ENCODE measurements at places on chromosomes 11 and 22. TPM values are rescaled to one million over a fixed set of nuclear protein-coding genes. Genes with fewer than 3 reads are reported as not detected.

- H3K4me1 ChIP-seq: no peaks in the 10 kb centered on the region
- H3K4me3 ChIP-seq: no peak overlapping the region
- H3K27me3 ChIP-seq: peaks cover 4% of the 10 kb centered on the region
- DNase-seq: no peak
- no peak overlapping the region for H3K27ac ChIP-seq
Observed at GRCh38 chr11:19326499-19326898, 85.8 kb upstream of the E2F8 start.

DNA sequence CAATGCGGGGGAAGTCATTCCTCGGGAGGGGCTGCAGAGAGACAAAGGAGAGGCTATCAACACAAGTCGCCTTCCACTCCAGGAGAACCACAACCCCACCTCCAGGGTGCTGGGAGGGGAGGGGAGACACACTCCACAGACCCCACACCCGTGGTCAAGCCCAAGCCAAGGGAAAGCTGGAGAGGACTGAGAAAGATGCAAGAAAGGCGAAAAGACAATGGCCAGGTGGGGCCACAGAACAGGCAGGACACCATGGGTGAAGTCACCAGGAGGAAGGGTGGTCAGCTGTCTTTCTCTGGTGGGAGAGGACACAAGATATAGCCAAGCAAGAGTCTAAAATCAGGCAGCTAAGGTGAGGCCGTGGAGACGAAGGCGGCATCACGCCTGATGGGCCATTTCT, 16.0 kb downstream of the HDHD5 start:
- H3K36me3 ChIP-seq: no peaks in the 10 kb centered on the region
- no peaks in the 10 kb centered on the region for H3K4me1 ChIP-seq
- no peaks in the 10 kb centered on the region for H3K27me3 ChIP-seq
- DNase-seq: no peak

GRCh38 chr11:126334659-126335462, 20.6 kb upstream of the ST3GAL4 start:
- H3K27me3 ChIP-seq: no peaks in the 10 kb centered on the region
- no peak overlapping the region for H3K27ac ChIP-seq
- DNase-seq: no peak
- H3K4me3 ChIP-seq: no peak overlapping the region
- H3K4me1 ChIP-seq: no peaks in the 10 kb centered on the region

GRCh38 chr11:114059278-114059983, at the start of gene ZBTB16:
Gene ZBTB16 (plus strand): TSS chr11:114059711. CDS start chr11:114063301, 3,590 bp downstream.
- H3K27me3 ChIP-seq: no peaks in the 10 kb centered on the region
- H3K27ac ChIP-seq: peak within 1 kb of the TSS; percentile 99
- H3K4me3 ChIP-seq: peak within 1 kb of the TSS; percentile 98
- peak; percentile 87 for DNase-seq

DNA sequence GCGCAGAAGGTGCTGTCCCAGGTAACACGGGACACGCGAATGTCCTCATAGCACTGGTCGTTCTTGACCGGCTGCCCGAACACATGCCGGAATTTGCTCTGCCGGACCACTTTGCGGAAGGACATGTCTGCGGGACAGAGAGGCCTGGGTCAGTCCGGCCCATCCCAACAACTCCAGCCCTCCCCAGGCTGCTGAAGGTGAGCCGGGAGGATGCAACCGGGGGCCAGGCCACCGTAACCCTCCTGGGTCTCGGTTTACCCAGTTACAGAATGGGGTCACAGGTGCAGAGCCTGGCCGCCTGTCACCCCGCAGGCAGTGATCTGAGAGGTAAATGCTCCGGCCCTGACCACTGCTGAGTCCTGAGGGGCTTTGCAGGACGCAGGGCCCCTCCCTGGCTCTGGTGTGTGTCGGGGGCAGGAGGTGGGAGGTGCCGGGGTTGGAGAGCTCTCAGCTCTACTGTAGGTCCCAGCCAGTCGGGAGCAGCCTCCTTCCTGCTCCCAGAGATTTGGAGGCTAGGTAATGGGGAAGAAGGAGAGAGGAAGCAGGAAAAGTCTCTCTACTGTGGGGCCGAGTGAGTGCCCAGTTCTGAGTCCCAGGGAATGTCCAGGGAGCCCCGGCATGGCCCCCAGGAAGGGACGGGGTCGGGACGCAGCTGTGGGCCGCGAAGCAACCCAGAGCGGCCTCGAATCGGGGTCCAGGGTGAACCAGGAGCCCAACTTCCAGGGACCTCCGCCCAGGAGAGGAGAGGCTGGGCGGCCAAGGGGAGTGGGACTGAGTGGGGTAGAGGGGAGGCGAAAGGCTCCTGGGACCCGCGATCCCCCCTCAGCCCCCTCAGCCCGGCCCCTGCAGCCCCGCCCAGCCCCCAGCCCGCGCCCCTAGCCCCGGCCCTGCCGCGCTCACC, 522 bp downstream of the CORO1B start:
- H3K4me3 ChIP-seq: peak overlapping the region; percentile 45
- H3K27me3 ChIP-seq: no peaks in the 10 kb centered on the region
- H3K36me3 ChIP-seq: no peaks in the 10 kb centered on the region
- H3K27ac ChIP-seq: peak overlapping the region; percentile 94
- H3K4me1 ChIP-seq: no peaks in the 10 kb centered on the region
- DNase-seq: no peak

GRCh38 chr22:41459431-41459830, 9.1 kb downstream of the PHF5A start:
- DNase-seq: no peak
- no peaks in the 10 kb centered on the region for H3K36me3 ChIP-seq
- no peak overlapping the region for H3K27ac ChIP-seq
- no peaks in the 10 kb centered on the region for H3K27me3 ChIP-seq
- H3K4me3 ChIP-seq: no peak overlapping the region

- H3K36me3 ChIP-seq: no peaks in the 10 kb centered on the region
- H3K4me1 ChIP-seq: no peaks in the 10 kb centered on the region
- DNase-seq: no peak
- no peak overlapping the region for H3K4me3 ChIP-seq
- H3K27ac ChIP-seq: no peak overlapping the region
Observed at GRCh38 chr11:110728476-110728875, 16.2 kb upstream of the ARHGAP20 start.

- no peaks in the 10 kb centered on the region for H3K27me3 ChIP-seq
- H3K27ac ChIP-seq: no peak overlapping the region
- no peak for DNase-seq
Observed at GRCh38 chr11:100354736-100355135, 332.4 kb upstream of the ARHGAP42 start.

DNA sequence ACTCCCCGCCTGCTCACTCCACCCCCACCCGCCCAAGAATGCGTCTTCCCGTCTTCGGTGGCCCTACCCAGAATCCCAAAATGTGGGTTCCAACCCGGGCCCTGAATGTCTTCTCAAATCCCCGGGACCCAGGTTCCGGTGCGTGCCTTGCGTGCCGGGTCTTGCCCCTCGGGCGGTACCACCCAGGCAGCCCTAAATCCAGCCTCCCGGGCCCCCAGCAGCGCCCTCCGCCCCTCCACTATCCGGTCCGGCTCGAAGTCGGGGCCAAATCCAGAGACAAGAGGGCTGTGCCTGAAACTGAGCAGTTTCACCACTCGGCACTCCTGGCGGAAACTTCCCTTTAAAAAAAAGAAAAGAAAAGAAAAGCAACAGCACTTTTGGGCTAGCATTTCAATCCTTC, 16.3 kb upstream of the CCT8L2 start:
- no peak overlapping the region for H3K4me3 ChIP-seq
- H3K4me1 ChIP-seq: no peaks in the 10 kb centered on the region
- no peaks in the 10 kb centered on the region for H3K36me3 ChIP-seq

DNA sequence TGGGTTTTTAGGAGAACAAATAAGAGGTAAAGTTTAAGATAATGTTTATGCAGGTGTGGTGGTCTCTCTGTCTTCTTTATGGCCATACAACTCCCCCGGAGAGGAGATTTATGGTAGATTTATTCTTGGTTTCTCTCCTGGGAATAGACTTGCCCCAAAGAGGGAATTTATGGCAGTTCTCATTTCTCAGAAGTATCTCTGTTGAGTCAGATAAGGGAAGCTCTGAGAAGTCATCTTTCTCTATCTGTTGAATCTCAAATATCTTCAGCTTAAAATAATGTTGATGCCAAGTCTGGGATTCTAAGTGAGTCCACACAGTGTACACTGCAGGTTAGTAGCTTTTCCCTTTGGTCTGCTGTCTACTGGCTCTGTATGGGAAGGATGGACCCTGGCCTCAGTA, 276.4 kb upstream of the PLET1 start:
- no peaks in the 10 kb centered on the region for H3K27me3 ChIP-seq
- H3K36me3 ChIP-seq: no peaks in the 10 kb centered on the region
- DNase-seq: no peak

DNA sequence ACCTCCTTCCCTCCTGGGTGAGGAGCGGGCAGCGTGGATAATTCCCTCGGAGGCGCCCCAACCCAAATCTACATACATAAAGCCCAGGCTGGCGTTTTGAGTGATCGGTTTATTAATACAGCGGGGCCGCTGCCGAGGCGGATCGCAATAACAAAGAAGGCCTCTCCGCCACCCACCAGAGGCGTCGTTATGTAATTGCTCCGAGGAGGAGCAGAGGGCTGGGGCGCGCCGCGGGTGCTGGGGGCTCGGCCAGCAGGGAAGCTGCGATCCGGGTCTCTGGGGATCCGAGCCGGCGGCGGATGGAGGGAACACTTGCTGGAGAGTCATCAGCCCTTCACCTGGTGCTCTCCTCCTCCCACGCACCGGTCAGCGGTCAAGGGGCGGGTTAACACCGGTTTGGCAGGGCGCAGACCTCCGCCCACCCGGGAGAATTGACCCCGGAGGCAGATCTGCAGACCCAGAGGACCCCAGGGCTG, 6.4 kb upstream of the TP53I11 start:
- no peak for DNase-seq
- no peaks in the 10 kb centered on the region for H3K27me3 ChIP-seq
- H3K4me1 ChIP-seq: no peaks in the 10 kb centered on the region
- H3K27ac ChIP-seq: no peak overlapping the region
- H3K36me3 ChIP-seq: no peaks in the 10 kb centered on the region

DNA sequence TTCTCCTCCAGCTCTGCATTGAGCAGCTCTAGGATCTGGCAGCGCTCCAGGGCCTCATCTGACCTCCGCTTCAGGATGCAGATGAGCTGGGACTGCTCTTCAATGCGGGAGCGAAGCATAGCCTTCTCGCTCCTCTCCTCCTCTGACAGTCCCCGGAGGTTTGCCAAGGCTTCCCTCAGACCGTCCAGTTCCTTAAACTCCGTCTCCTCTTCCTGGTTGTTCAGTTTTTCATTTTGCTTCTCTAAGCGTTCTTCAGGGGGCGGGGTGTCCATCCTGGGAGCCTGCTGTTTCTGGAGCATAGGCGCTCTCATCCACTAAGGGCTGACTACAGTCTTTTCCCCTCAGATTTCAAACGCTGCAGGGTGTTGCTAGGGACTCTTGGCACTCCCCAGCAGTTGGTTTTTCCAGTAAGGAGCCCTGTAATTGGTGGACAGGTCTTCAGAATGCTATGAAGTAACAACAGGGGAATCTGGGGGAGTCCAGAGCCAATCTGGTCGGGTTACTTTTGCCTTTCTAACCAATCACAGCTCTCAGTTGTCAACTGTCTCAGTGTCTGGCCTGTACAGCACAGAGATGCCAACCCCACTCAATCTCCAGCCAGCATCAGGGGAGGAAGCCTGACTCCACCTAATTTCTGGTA, at the start of gene CCDC89:
Gene CCDC89 (minus strand): TSS at position 376 of the 640 bp plus-strand sequence. CDS start 65 bp downstream, at position 311.
- DNase-seq: peak; percentile 83
- H3K27ac ChIP-seq: peak within 1 kb of the TSS; percentile 75
- H3K4me1 ChIP-seq: peaks cover 6% of the 10 kb centered on the region
- H3K4me3 ChIP-seq: peak within 1 kb of the TSS; percentile 54
- H3K36me3 ChIP-seq: no peaks in the 10 kb centered on the region
- H3K27me3 ChIP-seq: no peaks in the 10 kb centered on the region

- H3K27me3 ChIP-seq: no peaks in the 10 kb centered on the region
- H3K4me3 ChIP-seq: no peak overlapping the region
- no peaks in the 10 kb centered on the region for H3K4me1 ChIP-seq
- H3K36me3 ChIP-seq: no peaks in the 10 kb centered on the region
- no peak for DNase-seq
Observed at GRCh38 chr22:43967069-43967468, 11.8 kb downstream of the SAMM50 start.

- H3K27ac ChIP-seq: no peak overlapping the region
- no peaks in the 10 kb centered on the region for H3K36me3 ChIP-seq
- H3K4me1 ChIP-seq: no peaks in the 10 kb centered on the region
- H3K4me3 ChIP-seq: no peak overlapping the region
- DNase-seq: no peak
Observed at GRCh38 chr22:32482708-32483107, 8.1 kb downstream of the FBXO7 start.

- no peak overlapping the region for H3K4me3 ChIP-seq
- H3K27ac ChIP-seq: no peak overlapping the region
- H3K36me3 ChIP-seq: no peaks in the 10 kb centered on the region
- no peaks in the 10 kb centered on the region for H3K4me1 ChIP-seq
- H3K27me3 ChIP-seq: no peaks in the 10 kb centered on the region
Observed at GRCh38 chr22:35530700-35531099, 9.9 kb upstream of the RASD2 start.

OR51B2 gene
- 0.82 TPM for total RNA-seq

CHRNA10 gene
- total RNA-seq: not detected

RAPSN gene
- not detected for total RNA-seq

SAA1 gene
- total RNA-seq: not detected

MS4A4A gene
- 11.1 TPM for total RNA-seq
